ENCODE measurements at places on chromosomes 13 and 19.

DNA sequence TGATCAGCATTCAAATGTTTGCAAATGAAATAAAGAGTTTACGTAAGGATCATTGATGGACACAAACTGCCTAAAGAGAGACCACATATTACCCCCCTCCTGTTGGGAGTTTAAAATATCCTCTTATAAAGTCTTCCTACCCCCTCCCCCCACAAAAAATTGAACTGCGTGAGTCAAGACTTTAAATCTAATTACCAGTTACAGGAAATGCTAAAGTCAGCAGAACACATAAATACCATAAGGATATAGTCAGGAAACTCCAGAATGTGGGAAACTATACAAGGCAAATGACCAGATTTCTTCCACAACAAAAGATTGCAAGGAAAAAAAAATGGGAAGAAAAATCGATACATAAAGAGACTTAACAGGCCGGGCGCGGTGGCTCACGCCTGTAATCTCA is 44.4 kb upstream of the FARP1 start:
- no peak for DNase-seq

DNA sequence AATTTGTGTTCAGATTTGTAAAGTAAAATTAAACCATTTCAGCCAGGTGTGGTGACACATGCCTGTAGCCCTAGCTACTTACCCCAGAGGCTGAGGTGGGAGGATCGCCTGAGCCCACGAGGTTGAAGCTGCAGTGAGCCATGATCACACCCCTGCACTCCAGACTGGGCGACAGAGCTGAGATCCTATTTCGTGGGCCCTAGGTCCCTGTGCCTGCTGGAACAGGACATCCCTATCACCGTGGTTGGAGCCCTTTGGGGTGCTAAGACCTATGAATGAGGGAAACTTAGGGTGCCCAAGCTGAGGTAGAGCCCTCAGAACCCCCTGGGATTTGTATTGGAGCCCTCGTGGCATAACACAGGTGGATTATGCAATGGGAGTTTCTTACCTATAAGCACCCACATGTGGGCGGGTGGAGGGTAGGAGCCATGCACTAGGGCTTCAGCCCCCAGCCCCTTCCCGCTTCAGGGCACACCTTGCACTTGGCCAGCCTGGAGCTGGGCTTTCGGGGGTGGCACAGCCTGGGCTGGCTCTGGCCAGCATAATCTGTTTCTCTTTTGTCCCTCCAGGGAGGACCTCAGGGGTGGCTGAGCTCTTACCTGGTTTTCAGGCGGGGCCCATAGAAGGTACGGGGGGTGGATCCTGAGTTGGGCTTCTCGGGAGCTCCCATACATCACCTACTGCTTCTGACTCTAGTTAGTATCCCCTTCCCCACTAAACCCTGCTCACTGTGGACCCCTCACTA is 7.2 kb upstream of the USF2 start:
- no peak for DNase-seq

- DNase-seq: no peak
Observed at GRCh38 chr13:45092663-45093062, 27.6 kb upstream of the GTF2F2 start.

DNA sequence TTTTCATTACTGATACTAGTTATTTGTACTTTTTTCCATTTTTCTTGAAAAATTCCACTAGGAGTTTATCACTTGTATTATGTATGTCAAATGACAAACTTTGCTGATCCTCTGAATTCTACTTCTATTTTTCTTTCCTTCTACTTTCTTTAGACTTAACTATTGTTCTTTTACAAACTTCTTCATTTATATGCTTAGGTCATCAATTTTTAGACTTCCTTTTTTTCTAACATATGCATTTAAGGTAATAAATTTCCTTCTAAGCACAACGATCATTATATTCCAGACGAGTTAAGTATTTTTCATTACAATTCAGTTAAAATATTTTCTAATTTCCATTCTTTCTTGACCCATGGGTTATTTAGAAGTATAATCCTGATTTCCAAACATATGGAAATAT is 240.8 kb downstream of the NHLRC3 start:
- DNase-seq: no peak

DNA sequence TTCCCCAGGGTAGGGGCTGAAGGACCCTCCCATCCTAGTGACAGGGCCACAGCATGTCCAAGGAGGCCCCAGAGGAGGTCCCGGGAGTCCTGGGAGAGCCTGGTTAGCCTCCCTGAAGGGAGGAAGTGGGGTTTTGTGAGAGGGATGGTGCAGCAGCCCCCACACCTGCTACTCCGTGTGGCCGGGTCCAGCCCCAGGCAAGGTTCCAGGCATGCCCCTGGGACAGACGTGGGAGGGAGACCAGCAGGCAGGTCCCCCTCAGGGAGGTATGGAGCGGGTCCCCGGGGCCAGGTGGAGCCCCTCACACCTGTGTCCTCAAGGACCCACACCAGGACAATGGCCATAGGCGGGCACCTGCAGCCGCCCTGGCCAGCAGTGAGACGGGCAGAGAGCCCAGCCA is 1.9 kb upstream of the F7 start:
- DNase-seq: no peak

- no peak for DNase-seq
Observed at GRCh38 chr19:31572102-31572975, 223.1 kb upstream of the TSHZ3 start.

GRCh38 chr13:28204690-28205443 is 66.5 kb downstream of the PAN3 start:
- DNase-seq: no peak

DNA sequence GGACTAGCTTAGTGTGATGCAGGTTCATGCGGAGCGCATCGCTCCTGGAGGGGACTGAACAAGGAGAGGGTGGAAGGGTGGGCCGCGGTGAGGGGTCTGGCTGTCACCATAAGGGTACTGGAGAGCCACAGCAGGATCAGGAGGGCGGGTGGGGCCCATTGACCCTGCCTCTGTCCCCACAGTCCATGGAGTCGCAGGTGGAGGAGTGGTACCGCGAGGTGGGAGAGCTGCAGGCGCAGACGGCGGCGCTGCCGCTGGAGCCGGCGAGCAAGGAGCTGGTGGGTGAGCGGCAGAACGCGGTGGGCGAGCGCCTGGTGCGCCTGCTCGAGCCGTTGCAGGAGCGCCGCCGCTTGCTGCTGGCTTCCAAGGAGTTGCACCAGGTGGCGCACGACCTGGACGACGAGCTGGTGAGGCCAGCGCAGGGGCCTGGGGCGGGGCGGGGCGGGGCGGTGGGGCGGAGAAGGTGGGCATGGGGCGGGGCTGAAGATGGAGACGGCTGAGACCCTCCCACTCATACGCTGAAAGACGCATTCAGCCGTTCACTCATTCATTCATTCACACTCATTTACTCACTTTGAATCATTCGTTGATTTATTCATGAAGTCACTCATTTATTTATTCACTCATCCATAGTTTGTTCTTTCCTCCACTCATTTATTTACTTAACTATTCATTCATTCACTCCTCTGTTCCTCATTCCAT is 27.5 kb upstream of the SHKBP1 start:
- DNase-seq: peak; percentile 44

- DNase-seq: no peak
Observed at GRCh38 chr19:29840066-29840950, 28.5 kb downstream of the CCNE1 start.

DNA sequence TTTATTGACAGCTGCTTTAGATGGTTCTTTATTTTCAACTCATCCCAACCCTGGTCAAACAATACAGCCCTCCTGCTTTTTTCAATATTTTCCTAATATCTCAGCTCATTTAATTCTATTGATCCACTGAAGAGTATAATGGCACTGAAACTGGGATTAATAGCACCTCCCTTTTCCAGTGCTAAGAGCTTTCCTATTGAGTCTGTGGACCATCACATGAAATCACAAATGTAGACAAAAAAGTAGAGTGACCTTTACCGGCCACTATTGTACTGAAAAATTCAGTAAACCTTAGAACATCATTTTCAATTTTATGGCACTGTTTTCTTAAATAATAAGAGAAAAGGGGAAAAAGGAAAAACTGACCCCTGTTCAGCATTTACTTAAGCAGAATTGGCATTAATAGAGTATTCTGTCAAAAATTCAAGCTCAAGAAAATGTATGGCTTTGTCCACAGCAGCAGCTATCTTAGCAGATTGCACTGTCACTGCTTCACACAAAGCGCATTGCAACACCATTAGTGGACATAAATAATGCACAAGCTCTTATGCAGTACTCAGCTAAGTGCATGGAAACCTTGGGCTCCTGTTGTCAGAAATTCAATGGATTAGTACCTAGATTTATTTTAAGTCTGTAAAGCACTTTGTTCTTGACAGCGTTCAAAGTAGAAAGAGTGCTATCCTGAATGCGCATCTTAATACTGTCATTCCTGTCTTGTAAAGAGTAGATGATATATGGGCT is 851.0 kb upstream of the KLHL1 start:
- DNase-seq: no peak

GRCh38 chr19:49422407-49423070 is 702 bp downstream of the PTH2 start:
- DNase-seq: no peak

DNA sequence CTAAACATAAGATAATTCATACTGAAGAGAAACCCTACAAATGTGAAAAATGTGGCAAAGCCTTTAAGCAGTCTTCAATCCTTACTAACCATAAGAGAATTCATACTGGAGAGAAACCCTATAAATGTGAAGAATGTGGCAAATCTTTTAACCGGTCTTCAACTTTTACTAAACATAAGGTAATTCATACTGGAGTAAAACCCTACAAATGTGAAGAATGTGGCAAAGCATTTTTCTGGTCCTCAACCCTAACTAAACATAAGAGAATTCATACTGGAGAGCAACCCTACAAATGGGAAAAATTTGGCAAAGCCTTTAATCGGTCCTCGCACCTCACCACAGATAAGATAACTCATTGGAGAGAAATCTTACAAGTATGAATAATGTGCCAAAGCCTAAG is 40.6 kb downstream of the ZNF254 start:
- DNase-seq: no peak

DNA sequence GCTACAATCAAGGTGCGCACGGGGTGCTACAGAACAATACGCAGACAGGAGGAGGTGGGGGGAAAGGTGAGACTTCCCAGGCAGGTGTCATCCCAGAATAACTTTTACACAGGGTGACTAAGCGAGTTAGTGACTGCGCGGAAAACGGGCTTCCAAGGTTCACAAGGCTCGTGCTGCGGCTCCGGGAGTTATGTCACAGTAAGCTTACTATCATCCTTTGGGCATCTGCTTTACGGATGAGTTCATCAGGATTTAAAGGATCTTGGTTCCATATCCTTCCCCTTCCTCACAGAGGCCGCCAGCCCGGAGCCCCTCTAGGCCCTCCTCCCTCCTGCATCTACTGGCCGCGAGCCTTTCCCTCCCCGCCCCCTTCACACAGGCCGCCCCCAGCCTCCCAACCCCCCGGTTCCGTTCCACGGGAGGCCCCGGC is 474 bp upstream of the IFT88 start:
- DNase-seq: no peak

DNA sequence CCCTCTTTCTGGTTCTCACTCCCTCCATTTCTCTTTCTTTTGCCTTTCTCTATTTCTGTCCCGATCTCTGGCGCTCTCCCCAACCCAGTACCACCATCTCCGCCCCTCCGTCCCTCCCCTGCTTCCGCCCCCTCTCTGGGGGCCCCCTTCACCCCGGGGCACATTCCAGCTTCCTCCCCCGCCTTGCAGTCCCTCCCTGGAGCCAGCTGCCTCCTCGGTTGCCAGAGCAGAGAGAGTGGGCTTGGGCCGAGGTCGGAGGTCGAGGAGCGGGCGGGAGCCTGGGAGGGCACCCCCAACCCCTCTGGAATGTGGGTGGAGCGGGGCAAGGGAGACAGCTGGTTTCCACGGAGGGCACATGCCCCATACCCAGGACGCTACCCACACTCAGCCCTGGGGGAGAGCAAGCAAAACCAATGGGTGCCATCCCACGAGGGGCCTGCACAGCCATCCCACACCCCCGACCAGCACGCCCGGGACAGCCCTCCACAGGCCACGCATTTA is 6.5 kb upstream of the CIRBP start:
- no peak for DNase-seq

DNA sequence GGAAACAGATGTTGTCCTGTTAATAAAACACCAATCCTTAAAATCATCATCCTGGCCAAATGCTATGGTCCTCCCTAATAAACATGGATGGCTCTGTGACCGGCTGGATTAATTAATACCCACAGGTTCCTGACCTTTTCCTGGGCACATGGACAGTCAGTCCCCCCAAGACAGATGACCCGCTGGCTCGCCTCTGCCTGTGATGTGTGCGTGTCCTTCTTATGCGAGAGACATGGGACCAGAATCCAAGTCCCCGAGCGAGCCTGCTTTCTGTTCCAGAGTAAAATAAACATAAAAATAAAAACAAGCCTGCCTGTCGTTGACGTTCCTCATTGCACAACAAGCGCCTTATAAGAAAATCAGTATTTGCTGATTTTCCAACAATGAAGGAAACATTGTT is 378.3 kb upstream of the TSHZ3 start:
- no peak for DNase-seq

DNA sequence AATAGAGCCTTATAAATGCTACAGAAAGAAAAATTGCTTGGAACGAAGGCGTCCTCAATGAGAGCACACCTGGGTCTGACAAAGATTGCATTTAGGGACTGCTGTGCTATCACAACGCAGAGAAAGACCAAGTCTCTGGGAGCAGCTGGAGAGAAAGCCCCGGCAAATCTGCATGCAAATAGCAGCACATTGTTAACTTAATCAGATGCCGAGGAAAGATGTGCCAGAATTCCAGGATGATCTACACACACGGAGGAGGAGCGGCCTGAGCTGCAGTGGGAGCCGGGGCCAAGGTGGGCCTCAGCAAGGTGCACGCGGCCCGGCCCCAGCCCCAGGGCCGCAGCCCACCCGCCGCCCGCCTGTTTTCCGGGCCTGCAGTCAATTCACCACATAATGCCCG is 1.4 kb downstream of the ZNF536 start:
- no peak for DNase-seq

DNA sequence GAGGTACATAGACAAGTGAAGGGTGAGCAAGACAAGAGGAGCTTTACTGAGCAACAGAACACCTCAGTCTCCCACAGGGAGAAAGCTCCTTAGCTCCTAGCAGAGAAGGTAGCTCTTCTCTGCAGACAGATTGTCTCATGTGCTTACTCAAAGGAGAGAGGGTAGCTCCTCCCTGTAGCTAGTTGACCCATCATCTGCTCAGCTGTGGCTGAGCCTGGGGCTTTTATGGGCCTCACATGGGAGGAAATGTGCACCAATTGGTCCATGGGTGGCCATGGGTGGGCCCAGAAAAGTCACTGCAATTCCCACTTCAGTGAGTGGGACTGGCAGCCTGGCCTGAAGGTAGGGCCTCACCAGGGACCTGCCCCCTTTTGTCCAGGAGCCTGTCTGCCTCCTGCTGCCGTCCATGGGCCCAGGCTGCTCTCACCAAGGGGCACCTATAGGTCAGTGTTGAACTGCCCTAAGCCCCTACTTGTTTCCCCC is 246.2 kb downstream of the GPC6 start:
- DNase-seq: no peak

DNA sequence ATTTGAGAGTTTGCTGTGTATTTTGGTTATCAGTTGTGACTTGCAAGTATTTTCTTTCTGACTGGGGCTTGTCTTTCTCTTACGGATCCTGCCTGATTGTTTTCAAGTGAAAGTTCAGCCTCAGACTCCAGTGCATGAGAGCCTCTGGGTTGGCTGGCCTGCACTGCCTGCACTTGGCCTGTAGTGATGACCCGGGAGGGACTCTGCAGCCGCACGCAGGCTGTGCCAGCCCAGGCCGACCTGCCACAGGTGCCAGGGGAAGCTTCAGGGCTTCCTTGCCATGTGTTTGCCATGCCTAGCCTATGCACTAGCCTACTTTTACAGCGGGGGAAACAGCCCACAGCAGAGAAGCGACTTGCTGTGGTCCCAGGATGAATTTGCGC is 77.0 kb downstream of the KDM4B start:
- DNase-seq: no peak

- DNase-seq: no peak
Observed at GRCh38 chr13:73146707-73147106, 87.9 kb downstream of the KLF5 start.
